Hematopoietic multipotent progenitor cell (in vitro differentiated cells): ENCODE measurements at places on chromosomes 2 and 18. TPM values are rescaled to one million over a fixed set of nuclear protein-coding genes. Genes with fewer than 3 reads are reported as not detected.

- no peak for DNase-seq
Measured at GRCh38 chr18:11989966-11990380, 8.7 kb downstream of the IMPA2 start.

DNA sequence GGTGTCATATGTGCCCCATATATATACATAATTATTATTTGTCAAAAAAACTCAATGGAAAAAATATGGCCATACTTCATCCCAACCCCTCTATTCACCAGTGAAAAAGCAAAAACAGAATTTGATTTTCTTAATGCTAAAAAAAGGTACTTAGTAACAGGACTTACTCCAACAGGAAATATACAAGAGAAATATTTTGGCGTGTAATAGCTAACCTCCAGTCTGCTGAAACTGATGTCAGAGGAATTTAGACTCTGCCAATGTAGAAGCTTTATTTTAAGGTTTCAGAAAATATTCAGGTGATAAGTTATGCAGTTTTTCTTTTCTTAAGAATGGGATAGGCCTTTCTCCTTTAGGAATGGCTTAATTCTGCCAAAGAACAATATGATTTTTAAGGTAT, 72.6 kb downstream of the TMEFF2 start:
- no peak for DNase-seq

MYCN gene
- total RNA-seq, result 94.3 TPM

GRCh38 chr2:159497256-159497655, 119.1 kb downstream of the BAZ2B start:
- no peak for DNase-seq

GRCh38 chr2:39108377-39108776, 12.5 kb downstream of the SOS1 start:
- DNase-seq, result no peak

DNA sequence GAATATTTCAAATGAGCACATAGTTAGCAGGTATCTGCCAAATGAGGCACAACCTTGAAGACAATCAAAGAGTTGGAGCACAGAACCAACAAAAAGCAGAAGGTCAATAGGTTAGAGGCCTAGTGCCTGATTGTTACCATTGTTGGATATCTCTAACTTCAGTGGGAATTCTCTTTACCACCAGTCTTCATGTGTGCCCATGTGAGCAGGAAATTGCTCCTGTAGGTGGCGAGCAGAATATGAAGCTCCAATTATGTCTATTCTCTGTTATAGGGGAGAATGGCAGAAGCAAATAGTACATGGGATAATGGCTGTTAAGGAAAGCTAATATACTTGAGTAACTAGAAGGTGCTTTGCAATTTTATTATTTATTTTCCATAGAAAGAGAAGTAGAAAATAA, 14.9 kb upstream of the ZNF385B start:
- no peak for DNase-seq

- no peak for DNase-seq
Measured at GRCh38 chr2:45418532-45418931, 192.5 kb downstream of the SRBD1 start.

CYP20A1 gene
- total RNA-seq, result 12.7 TPM

FECH gene
- 24.5 TPM for total RNA-seq

- no peak for DNase-seq
Measured at GRCh38 chr2:40434731-40435271, 17.1 kb downstream of the SLC8A1 start.

GRCh38 chr2:61789807-61790602, 63.9 kb downstream of the FAM161A start:
- DNase-seq, result no peak

KCNG2 gene
- total RNA-seq, result 14.8 TPM

DNA sequence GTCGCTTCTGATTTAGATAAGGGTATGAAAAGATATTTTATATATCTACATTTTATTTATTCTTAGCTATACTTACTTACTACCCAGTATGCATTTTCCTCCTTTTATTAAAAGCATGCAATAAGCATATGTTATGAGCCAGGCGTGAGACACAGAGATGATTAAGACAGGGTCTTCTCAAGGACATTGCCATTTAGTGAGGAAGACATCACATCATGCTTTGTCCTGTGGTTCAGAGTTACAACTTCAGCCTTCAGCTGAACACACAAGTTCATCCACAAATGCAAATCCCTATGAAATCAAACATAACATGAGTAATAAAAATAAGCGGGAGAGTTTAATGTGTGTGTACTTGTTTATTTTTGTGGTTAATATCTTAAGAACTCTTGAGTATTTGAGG, 30.2 kb downstream of the GRHL1 start:
- no peak for DNase-seq

MYOM1 gene
- total RNA-seq, result 0.27 TPM

- DNase-seq, result no peak
Measured at GRCh38 chr2:179424571-179424970, 159.9 kb upstream of the SESTD1 start.

- no peak for DNase-seq
Measured at GRCh38 chr2:191247381-191248057, 2.3 kb downstream of the MYO1B start.

DNA sequence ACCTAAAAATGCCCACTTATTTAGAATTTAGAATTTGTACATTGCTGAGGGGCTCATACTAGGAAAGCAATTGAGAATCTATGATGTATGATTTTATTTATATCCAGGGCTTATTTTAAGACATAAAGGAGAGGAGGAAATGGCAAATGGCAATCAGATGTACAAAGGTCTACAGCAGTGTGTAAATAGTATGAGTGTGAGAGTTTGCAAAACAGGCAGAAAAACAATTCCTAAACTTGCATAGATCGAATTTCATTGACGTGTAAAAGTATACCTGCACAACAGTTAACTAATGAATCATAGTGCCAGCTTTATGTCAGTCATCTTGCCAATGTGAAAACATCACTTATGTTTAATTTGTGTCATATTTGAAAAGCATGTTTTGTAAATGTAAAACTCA, 718.7 kb upstream of the GCFC2 start:
- DNase-seq, result no peak

ACOXL gene
- total RNA-seq, result under 0.01 TPM

GREB1 gene
- 0.27 TPM for total RNA-seq

DNA sequence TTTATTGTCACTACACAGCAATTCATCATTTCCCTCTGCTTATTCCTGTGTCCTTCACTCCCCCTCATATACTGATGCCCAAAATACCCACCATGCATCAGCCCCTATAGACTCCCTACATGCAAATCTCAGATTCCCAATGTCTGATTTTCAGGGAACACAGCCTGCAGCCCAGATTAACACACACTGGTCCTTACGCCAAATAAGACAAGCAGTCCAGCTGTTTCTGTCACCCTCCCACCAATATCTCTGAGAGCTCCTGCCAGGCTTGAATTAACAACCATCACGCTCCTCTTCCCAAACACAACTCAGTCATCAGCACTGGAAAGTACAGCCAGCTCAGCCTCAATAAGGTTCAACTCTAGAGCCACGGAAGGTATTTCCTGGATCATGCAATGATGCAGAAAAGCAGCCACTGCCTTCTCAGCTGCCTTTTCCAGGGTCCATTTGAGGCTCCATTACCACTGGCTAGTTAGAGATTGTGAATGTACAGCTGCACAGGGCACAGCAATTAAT, 39.0 kb upstream of the SLC35F5 start:
- no peak for DNase-seq

DNA sequence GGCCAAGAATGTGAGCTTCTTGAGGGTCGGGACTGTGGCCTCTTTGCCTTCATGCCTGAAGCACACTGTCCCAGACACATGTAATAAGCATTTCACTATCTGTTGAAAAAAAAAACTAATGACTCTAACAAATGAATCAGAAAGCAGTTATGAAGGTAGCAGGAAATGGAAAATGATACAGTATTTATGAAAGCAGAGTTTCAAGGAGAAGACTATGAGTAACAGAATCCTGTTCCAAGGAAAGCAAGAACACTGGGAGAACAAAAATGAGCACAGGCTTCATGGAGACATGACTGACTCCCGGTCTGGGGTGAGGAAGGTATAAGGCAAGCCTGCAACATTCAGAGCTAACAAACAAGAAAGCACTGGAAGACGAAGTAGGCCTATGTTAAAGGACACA, 190.8 kb downstream of the RNF152 start:
- no peak for DNase-seq

DNA sequence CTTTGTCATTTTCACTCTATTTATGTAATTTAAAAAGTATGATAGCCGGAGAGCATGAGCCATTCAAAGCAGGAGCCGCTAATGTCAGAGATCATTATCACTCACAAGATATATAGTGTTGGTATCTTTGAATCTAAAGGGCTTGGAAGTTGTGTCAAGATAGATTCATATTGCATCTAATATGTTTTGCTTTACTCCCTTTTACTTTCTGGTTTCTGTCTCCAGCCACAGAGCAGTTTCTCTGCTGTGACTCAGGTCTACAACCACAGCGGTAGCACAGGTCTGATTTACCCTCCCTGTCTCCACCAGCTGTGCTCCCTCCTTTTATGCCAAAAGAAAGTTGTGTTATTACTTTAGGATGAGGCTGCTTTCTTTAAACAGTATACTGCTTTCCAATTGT, 424.0 kb downstream of the ARHGAP15 start:
- DNase-seq, result no peak

PSMA8 gene
- total RNA-seq, result under 0.01 TPM

DNA sequence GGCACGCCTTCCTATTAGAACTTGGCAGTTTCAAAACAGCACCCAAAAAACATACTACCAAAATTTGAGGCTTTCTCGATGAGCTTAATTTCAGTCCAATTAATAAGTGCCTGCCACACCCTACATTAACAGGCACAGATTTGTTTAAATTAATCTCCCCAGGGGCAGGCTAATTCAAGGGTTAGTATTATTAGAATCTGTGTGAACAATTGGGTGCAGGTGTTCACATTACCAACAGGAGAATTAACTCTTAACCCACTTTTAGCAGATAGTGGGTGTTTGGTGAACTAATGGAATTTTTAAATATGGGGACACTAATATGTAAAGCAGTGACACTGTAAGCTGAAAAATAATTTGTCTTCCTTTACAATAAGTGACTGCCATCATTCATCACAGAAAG, 4.1 kb downstream of the MBD2 start:
- no peak for DNase-seq

ATP6V1C2 gene
- total RNA-seq, result not detected

GRCh38 chr18:74951165-74951760, 257.7 kb downstream of the PTGR3 start:
- no peak for DNase-seq

DNA sequence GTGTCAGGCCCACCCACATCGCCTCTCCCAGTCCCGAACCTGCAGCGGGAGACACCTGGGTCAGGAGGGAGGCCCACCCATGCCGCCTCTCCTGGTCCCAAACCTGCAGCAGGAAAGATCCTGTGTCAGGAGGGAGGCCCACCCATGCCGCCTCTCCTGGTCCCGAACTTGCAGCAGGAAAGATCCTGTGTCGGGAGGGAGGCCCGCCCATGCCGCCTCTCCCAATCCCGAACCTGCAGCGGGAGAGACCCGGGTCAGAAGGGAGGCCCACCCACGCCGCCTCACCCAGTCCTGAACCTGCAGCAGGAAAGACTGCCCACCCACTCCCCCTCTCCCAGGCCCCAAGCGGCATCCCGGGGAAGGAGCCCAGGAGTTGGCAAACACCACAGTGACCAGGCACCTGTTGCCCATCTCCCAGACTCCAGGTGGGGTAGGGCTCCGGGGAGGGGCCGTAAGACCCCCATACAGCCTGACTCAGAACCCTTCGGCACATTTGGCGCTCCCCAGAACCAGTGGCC, 7.8 kb downstream of the SLC66A2 start:
- DNase-seq, result no peak

OTOS gene
- not detected for total RNA-seq

GRCh38 chr2:25374411-25374810, 32.7 kb upstream of the DNMT3A start:
- DNase-seq, result no peak

RTKN gene
- 18.6 TPM for total RNA-seq

ZNF142 gene
- total RNA-seq, result 32.9 TPM

DNA sequence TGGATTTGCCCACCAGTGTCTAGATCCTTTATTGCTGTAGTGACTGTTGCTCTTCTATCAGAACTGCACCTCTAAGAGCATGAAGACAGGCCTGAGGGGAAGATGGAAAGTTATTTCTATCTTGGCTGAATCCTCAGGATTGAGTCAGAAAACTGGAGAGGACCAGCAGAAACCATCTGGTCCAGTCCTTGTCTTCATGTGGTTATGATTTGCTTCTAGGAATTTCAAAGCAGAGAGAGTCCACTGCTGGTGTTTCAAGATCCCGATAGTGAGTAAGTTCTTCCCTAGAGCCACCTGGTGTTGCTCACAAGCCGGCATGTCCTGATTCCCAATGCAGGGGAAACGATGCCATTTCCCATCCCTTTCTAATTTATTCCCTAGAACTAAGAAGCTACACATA, 84.2 kb downstream of the NCKAP5 start:
- DNase-seq, result no peak

CRYBA2 gene
- total RNA-seq, result not detected

CNRIP1 gene
- 40.7 TPM for total RNA-seq

DNA sequence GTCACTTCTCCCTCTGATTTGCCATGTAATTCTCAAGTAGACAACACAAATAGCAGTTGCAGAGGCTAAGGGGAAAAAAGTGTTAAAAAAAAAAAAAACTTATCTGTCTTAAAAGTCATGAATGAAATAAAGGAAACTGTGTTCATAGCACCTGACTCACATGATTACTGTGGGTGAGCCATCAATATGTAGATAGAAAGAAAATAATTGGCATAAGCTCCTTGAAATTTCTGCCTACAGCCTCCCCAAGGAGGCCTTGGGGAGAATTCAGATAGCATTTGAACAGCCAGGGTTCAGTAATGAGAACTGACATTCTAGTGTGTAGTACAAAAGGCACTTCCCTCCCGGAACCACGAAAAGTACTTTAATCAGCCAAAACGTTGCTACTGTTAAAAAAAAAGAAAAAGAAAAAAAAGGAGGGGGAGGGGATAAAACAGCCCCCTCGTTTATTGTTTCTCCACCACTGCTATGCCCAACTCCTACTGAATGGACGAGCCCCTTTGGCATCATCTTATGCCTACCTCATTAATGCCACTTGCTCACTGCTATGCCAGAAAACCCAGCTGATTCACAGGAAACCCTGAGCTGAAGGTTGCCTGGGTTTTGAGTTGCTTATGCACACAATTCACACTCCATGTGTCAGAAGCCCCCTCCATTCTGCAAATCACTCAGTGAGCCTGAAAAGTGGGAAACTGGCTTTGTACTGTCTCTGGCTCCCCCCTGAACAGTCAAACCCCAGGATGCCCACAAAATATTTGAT, 65.5 kb upstream of the KLF7 start:
- DNase-seq, result peak; percentile 57

DNA sequence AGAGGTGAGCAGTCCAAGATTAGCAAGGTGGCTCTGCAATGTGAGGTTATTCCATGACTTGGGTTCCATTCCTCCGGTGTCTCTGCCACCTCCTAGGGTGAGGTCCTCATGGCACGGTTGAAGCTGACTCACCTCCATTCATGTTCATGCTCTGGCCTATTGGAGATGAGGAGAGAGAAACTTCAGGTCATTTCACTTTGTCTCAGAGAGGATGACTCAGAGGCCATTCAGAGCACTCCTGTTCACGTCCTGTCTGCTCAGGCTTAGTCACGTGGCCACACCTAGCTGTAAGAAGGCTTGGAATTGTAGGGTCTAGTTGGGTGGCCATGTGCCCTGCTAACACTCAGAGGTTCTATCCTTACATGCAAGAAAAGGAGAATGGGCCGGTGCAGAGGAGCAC, 67.5 kb upstream of the MBOAT2 start:
- DNase-seq, result no peak

RTP5 gene
- 1.1 TPM for total RNA-seq

MTCL1 gene
- 1.9 TPM for total RNA-seq

CXCR4 gene
- total RNA-seq, result 150 TPM
